LNCaP clone FGC (cell line): ENCODE measurements at places on chromosomes 6 and 20.

DNA sequence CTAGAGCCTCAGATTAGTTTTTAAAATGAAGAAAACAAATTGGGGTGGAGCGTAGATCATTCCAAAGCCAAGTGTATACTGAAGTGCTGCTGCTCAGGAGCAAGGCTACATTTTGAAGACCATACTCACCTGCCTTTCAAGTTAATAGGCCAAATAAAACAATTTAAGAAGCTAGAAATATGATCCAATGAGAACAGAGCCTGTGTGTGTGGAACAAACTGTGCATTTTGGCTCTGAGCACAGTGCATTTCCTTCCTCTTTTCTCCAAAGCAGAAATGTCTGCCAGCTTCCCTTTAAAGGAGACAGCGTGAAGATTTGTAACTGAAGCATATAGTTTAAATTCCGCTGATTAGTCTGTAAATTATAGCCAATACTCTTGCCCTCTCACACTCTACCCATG, 3.2 kb upstream of the IFNGR1 start:
- peak; percentile 90 for DNase-seq

DNA sequence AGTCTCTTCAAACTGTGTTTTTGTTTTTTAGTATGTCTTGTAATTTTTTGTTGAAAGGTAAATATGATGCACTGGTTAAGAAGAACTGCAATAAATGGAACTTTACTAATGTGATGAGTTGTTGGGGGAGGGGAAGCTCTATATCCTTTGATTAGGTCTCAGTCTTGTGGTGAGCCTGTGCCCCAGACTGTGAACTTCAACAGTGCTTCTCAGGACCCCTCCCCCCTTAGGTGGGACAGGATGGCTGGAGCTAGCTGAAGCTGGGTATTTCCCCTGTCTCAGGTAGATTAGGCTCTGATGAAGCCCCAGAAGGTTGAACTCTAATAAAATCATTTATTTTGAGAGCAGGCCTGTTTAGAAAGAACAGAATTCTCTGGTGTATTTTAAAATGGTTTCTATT, 31.4 kb upstream of the TASP1 start:
- DNase-seq: no peak

GRCh38 chr20:64049060-64049877, at the start of gene SOX18:
Gene SOX18 (minus strand): TSS chr20:64049639. CDS start chr20:64049516, 123 bp downstream.
- no peak for DNase-seq

GRCh38 chr20:47925593-47925992, 140.3 kb upstream of the SULF2 start:
- DNase-seq: no peak

DNA sequence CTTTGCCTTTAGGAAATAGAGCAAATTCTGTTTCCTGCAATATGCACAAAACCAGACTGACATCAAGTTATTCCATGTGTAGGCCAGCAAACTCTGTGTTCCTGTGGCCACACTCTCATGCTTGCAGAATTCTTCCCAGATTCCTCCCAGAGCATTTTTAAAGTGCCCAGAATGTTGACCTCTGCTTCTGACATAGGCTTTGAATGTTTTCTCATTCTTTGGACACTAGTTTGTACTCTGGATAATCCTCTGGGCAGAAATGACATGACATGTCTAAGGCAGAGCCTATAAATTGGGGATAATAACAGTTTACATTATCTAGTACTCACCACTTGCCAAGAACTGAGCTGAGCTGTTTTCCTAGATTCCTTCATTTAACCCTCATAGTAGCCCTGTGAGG, 9.2 kb upstream of the EFHC1 start:
- no peak for DNase-seq

- no peak for DNase-seq
Observed at GRCh38 chr6:33391922-33392594, 435 bp downstream of the KIFC1 start.

DNA sequence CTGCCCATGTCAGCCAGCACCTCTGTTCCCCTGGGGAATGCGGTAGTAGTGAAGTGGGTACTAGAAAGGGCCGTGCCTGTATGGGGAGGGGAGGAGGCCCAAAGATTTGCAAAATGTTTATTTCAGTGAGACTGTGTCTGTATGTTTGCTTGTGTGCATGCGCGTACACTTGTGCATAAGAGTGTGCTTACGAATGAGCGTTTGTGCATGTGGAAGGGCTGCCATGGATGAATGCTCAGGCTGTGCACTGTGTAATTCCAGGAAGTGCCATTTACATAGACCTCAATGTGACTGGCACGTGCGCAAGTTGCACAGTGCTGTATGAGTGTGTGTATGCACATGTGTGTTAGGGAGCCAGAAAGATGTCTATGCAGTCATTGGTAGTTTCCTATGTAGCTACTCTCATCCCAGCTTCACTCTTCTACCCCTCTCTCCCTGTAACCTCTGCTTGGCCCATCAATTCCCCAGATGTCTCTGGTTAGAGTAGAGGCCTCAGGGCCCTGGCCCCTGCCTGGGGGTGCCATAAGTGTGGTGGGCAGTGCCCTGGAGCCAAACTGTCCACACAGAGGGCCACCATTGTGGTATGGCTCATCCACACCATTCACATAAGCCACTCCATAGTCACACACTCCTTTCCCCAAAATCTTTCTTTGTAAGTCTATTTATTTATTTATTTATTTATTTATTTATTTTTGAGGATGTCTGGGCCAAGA, 26.8 kb upstream of the SLC22A7 start:
- no peak for DNase-seq

GRCh38 chr6:145561095-145562072, 173.9 kb downstream of the EPM2A start:
- no peak for DNase-seq

DNA sequence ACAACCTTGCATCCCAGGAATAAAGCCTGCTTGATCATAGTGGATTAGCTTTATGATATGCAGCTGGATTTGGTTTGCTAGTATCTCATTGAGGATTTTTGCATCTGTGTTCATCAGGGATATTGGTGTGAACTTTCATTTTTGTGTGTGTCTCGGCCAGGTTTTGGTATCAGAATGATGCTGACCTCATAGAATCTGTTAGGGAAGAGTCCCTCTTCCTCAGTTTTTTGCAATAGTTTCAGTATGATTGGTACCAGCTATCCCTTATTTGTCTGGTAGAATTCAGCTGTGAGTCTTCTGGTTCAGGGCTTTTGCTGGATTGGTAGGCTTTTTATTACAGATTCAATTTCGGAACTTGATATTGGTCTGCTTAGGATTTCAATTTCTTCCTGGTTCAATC, 132.5 kb downstream of the ZFAND3 start:
- no peak for DNase-seq

DNA sequence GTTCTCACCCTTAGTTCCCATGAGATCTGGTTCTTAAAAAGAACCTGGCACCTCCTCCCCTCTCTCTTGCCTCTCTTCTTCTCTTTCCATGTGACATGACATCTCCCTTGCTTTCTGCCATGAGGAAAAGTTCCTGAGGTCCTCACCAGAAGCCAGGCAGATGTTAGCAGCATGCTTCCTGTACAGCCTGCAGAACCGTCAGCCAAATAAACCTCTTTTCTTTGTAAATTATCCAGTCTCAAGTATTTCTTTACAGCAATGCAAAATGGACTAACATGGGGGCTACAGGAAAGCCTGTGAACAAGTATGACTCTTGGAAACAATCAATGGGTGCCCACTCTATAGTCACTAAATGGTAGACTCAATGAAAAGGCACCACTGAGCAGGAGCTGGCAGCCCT, 34.5 kb downstream of the ADTRP start:
- no peak for DNase-seq

DNA sequence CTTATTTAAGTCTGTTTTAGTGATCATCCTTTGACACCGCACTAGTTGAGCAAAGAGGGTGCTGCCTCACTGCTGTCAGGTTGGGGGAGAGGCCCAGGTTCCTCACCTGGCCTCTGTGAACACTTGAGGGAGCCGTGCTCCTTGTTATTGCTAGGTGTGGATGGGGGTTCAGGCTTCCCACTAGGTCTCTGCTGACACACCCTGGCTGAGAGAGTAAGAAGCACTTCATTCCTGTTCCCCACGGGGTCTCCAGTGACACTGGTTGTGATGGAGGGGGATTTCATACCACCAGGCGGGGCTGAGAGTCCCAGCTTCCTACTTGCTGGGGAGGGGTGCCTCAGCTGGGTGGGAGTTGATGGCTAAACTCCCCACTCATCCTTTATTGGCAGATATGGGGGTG, 11.1 kb upstream of the NOTCH4 start:
- no peak for DNase-seq

GRCh38 chr20:16942756-16943155, 194.6 kb downstream of the OTOR start:
- no peak for DNase-seq

- no peak for DNase-seq
Observed at GRCh38 chr6:170440437-170440836, 112.7 kb downstream of the PSMB1 start.

- no peak for DNase-seq
Observed at GRCh38 chr20:47672166-47672565, 113.1 kb downstream of the SULF2 start.

DNA sequence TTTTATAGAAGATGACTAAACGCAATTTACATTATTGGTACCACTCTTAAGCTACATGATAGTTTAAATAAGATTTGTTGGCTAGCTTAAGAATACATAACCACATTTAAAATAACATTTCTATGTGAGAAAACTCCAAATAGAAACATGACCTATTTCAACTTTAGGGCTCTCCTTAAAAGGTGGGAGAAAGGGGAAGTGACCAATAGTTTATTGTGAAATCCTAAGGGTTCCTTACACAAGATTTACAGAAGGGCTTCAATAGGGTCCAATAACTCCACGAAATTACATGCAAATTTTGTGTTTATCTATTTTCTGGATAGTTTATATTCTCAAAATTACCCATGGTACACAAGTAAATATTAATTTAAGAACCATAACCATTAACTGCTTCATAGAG, 91.6 kb upstream of the DST start:
- no peak for DNase-seq

GRCh38 chr20:24436160-24436559, 33.3 kb upstream of the SYNDIG1 start:
- DNase-seq: no peak

DNA sequence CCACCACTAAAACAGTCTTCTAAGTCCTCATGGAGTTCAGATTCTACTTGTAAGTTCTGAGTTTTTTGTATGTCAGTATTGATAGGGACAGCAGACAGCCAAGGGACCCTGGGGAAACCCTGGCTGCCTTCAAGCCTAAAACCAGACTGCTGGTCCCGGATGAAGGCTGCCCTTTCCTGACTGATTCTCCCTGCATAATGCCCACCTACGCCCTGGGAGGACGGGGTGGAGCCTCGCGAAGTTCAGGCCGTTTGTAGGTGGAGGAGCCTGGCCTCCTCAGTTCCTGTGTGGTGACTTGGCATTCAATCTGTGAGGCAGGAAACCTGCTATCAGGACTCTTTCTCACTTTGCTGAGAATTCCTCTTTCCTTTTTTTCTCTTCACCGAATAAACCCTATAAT, 120.3 kb upstream of the LGSN start:
- no peak for DNase-seq

DNA sequence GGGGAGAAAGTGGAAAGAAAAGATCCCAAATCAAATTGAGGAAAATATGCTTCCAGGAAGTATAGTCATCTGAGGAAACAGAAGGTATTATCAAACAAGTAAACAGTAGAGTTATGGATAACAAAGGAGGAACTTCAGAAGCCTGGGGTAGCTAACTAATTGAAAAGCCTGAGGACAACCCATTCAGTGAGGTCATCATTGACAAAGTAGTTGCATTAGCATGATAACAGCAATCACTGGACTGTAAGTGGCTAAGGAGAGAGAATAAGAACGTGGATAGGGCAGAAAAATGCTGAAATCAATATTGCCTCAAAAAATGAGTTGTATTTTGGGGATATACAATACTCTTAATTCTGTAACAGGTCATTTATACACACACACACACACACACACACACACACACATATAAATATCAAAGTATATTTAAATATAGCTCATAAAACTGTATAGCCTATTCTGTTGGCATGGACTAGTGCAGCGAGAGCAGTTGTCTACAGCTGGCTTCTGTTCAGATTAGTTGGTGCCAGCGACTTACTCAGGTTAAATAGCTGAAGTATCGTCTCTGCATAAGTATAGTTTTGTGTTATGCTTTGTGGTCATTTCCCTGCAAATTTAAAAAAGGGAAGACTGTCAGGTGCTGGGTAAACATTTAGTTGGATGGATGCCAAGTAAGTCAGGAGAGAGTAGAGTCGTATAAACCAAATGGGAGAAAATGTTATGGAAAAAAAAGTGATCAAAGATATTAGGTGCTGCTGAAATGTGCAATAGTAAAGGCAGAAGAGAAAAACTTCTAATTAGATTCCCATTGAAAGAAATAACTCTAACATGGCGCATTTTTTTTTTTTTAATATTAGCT, 33.8 kb upstream of the CTAGE9 start:
- no peak for DNase-seq

DNA sequence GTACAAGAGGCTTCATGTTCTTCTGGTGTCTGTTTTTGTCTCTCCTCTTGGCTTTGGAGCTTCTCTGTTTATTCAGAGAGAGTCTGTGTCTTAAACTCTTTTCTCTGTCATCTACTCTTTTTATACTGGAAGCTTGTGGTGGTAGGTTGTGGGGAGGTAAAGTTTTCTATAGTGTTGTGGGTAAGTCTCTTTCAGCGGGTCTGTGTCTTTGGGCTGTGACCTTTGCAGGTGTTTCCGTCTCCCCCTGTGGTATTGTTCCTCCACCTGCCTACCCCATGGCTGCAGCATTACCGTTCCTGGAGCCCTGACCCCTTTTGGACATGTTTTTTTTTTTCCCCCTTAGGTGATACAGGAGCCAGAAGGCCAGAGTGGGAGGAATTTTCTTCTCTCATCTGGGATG, 37.9 kb upstream of the FERMT1 start:
- DNase-seq: no peak

DNA sequence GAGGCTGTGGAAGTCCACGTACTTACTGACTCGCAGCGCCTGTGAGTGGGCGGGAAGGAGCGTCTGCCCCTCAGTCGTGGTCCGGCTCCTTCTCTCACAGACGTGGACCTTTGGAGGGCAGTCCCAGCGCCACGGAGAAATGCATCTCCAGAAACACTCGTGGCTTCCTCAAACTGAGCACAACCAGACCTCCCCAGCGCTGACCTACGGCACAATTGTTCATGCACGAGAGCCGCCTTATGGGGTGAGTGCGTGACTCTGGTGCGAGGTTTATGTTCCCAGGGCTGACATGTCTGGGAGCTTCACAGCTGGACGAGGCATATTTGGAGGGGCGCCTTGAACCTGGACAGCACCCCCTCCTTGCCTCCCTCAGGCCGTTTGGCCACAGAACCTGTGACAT, 29.7 kb downstream of the FRMD1 start:
- no peak for DNase-seq

GRCh38 chr6:35367646-35368037, 25.3 kb downstream of the PPARD start:
- no peak for DNase-seq

- DNase-seq: no peak
Observed at GRCh38 chr20:12699374-12700228, 309.2 kb upstream of the SPTLC3 start.

DNA sequence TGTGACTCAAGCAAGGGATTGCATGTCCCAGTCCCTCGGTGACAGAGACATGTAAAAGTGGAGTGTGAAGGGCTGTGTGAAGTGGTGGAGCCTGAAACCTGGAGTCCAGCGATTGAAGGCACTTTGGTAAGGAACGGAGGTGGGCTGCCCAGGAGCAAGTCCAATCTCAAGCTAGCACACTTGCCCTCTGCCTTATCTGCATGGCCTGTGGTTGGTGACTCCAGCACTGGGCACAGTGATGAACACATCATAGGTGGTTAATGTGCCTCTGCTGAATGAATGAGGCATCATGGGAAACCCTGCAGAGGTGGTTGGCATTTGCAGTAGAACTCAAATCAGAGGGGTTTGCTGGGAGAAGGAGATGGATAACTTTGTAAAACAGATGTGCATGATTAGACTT, 14.9 kb upstream of the ULBP3 start:
- no peak for DNase-seq

- no peak for DNase-seq
Observed at GRCh38 chr6:168896321-168896720, 357.3 kb downstream of the THBS2 start.
